ENCODE measurements at places on chromosomes 12 and 14. TPM values are rescaled to one million over a fixed set of nuclear protein-coding genes. Genes with fewer than 3 reads are reported as not detected.

Gene ESPL1
- 12.3 TPM for total RNA-seq

Gene MYO1H
- 1.3 TPM for total RNA-seq

Gene CMTM5
- not detected for total RNA-seq

Gene CD27
- total RNA-seq = not detected

Gene KRT6C
- 261 TPM for total RNA-seq

Gene IFNG
- total RNA-seq = not detected

Gene SIX6
- total RNA-seq = not detected

Gene NGB
- total RNA-seq = not detected

Gene TAS2R43
- 0.28 TPM for total RNA-seq

Gene NCOR2
- 39.7 TPM for total RNA-seq

Gene LALBA
- not detected for total RNA-seq

Gene PTPRB
- total RNA-seq = 0.35 TPM

Gene HOXC10
- not detected for total RNA-seq

Gene ADSS1
- 13.1 TPM for total RNA-seq

Gene TSPAN11
- total RNA-seq = not detected

Gene RPL36AL
- total RNA-seq = 271 TPM

Gene POTEG
- not detected for total RNA-seq

Gene TAS2R30
- total RNA-seq = 0.56 TPM

Gene MYF6
- total RNA-seq = not detected

Gene AKAP5
- 0.05 TPM for total RNA-seq

Gene SMAGP
- 63.3 TPM for total RNA-seq

Gene CCDC175
- not detected for total RNA-seq

Gene RGS6
- total RNA-seq = not detected

Gene VDR
- 16.8 TPM for total RNA-seq

Gene LRP1-AS
- not detected for total RNA-seq

Gene SLC2A14
- total RNA-seq = 0.05 TPM

Gene CFAP73
- not detected for total RNA-seq

Gene ARMH4
- total RNA-seq = not detected

Gene KRT74
- 0.33 TPM for total RNA-seq

Gene FOXG1
- not detected for total RNA-seq

Gene CNOT2
- 61.6 TPM for total RNA-seq

Gene BBOF1
- 2.7 TPM for total RNA-seq

Gene SOAT2
- total RNA-seq = not detected

Gene SOX5
- total RNA-seq = 0.14 TPM

Gene ANG
- total RNA-seq = 1.5 TPM

Gene NEUROD4
- total RNA-seq = not detected

Gene CEP83
- total RNA-seq = 8.0 TPM

Gene KRT77
- 0.21 TPM for total RNA-seq

Gene TMEM63C
- total RNA-seq = 22.3 TPM

Gene HSPB8
- 3.4 TPM for total RNA-seq

Gene CIT
- total RNA-seq = 12.4 TPM

Gene HHIPL1
- 0.42 TPM for total RNA-seq

Gene TMX1
- total RNA-seq = 39.7 TPM

Gene FIGNL2
- total RNA-seq = not detected

Gene CD9
- total RNA-seq = 636 TPM

Gene TRPV4
- total RNA-seq = 5.1 TPM

Gene OASL
- total RNA-seq = 0.51 TPM

Gene PCED1B
- 5.9 TPM for total RNA-seq

Gene DHRS2
- total RNA-seq = 0.21 TPM

Gene CARMIL3
- total RNA-seq = not detected

Gene GPR132
- total RNA-seq = 0.14 TPM

Measured in airway epithelial cell (primary cell).